ENCODE measurements at places on chromosomes 6 and 20.

DNA sequence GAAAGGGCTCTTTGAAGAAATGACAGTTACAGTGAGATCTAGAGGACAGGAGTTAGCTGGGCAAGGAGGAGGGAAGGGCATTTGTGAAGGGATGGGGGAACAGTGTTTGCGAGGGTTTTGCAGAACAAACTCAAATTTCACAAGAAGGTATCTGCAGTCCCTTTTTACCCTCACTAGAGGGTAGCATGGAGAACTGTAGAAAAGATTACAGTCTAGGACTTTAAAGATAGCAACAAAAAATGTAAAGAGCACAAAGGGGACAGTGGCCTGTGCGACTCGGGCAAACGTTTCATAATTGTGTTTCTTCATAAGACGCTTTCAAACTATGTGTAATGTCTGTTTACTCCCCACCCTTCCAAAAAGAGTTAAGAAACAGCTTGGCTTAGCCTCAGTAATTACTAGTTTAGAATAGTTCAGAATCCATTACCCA lies 21.2 kb upstream of the ASXL1 start:
- DNase-seq, result peak; percentile 51

GRCh38 chr6:167116109-167116837 lies 6.6 kb upstream of the CCR6 start:
- no peak for DNase-seq

GRCh38 chr6:139784222-139784769 lies 409.8 kb upstream of the CITED2 start:
- no peak for DNase-seq

DNA sequence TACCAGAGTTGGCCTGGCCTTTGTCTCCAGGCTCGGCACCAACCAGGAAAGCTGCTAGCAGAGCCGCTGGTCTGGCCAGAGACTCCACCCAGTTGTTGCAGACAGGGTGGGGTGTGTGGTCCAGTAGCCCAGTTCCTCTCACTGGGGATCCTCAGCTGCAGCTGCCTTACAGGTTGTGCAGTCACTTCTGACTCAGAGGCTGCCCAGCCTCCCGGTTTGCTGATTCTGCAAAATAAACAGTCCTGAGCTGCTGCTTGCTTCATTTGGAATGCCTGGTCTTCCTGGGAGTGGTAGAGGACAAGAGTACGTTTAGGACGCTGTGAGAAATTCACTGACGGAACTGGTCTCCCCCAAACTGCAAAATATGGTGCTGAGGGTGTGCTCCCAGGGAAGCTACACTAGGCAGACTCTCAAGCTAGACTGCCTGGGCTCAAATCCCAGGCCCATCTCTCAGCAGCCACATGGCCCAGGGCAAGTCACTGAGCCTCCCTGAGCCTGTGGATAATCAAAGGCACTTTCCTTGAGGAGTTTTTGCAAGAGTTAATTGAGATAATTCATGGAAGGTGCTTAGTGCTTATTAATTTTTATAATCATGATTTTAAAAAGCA lies 246.1 kb downstream of the TFAP2C start:
- peak; percentile 96 for DNase-seq

DNA sequence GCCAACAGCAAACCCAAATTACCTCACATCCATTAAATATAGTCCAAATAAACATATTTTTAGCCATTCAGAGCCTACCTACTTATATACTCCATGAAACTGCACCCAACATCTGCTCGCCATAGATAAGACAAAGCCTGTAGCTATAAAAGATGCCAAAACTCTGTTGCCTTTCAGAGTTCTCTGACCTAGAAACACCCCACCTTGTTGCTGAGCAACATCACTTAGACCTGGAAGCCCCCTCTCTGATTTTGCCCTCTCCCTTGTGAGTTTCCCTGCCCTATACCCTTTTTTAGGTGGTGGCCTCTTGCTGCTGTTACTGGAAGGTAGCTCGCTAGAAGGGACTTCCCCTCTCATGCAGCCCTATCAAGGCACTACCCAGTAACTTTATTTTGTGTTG lies 27.7 kb upstream of the FBXL4 start:
- no peak for DNase-seq

GRCh38 chr6:13710552-13711323 lies 897 bp downstream of the RANBP9 start:
- DNase-seq, result peak; percentile 24

DNA sequence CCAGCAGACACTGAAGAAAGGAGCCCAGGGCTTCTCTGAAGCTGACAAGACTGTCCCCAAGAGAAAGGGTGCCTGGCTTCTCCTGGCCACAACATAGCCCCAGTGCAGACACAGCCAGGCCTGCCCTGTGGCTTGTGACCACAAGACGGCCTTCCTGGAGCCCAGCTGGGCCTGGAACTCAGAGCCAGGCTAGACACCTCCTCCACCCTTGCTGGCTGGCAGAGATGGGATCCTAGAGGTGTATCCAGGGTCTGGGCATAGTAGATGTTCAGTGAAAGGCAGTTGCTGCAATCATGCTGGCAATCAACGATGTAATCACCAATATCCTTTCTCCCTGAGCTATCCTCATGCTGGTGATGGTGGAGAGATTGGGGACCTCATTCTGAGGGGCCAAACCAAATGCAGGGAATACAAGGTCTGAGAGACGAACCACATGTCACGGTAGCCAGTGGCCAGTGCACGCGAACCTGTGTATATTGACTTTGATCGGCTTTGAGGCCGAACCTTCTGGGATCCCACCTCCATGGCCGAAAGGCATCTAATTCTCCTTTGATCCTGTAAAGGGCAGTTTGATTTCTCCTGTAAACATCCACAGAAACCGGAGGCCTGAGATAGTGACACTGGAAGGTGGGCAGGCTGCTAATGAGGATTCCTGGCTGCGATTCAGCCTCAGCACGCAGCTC lies 115.2 kb downstream of the PSMB1 start:
- peak; percentile 83 for DNase-seq

DNA sequence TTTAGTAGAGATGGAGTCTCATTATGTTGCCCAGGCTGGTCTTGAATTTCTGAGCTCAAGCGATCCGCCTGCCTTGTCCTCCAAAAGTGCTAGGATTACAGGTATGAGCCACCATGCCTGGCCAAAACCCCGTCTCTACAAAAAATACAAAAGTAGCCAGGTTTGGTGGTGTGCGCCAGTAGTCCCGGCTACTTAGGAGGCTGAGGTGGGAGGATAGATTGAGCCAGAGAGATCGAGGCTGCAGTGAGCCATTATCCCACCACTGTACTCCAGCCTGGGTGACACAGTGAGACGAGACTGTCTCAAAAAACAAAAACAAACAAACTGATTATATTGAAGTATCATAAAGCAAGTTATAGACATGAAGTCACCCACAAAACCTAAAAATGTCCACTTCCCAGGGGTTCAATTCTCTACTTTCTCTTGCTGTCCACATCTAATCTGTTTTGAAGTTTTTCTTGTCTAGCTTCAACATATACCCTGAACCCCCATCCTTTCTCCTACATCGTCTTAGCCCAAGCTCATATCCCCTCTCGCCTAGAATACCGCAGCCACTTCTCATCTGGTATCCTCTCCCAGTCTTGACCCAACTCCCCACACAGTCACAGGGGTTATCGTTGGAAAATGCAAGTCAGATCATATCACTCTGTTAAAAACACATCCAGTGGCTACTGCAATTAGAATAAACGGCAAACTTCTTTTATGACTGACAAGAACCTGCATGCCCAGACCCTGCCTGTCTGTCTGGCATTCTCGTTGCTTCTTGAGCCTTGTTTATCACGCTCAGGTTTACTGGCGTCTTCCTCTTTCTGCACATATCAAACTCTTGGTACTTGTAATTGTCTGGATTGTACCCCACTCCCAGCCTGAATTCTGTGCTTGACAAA lies 20.1 kb upstream of the NCOA3 start:
- DNase-seq, result no peak

DNA sequence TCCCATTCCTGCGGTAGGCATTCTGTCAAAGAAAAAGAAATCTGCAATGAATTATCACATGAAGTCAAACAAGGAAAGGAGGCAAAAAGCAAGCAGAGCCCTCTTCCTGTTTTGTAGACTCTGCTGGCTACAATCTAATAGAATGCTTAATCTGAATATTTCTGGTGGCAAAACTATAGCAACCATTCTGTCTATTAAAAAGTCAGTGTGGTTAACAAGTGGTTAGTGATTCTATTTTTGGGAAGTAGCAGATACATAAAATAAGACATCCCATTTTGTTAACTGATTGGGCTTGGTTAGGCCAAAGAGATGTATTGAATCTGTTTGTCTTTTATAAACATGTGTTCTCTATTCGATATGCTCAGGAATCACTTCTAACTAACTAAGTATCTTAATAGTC lies 442.3 kb downstream of the CDC5L start:
- no peak for DNase-seq

DNA sequence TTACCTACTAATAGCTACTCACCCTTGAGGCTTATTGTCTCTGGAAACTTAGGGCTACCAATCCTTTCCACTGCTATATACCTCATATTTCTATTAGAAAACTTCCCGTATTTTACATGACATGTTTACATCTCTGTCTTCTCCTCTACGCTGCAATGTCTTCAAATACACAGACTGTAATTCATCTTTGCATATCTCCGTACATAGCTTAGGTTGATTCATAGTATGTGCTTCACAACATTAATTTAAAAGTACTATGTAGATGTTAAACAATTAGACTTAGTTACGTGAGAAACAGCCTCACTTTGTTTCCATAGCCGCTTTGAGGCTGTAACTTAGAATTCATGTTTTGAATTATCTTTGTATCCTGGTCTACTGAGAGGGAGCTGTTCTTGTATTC lies 35.1 kb upstream of the FKBP1C start:
- no peak for DNase-seq

DNA sequence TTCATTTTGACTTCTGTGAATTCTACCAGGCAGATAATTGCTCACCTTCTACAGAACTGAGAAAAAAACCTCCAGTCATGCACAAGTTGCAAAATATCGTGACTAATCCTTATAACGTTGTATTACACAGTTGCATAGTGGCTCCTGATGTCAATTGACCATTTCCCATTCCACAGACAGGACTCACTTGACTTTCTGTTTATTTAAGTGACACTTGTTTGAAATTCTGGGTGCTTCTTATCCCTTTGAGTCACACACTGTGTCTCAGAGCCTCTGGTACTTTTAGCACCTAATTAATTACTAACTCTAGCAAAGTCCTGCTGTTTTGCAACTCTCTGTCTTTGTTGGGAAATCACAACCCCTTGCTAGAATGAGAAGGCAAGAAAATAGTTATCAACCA lies 16.2 kb upstream of the RSPO3 start:
- peak; percentile 41 for DNase-seq

DNA sequence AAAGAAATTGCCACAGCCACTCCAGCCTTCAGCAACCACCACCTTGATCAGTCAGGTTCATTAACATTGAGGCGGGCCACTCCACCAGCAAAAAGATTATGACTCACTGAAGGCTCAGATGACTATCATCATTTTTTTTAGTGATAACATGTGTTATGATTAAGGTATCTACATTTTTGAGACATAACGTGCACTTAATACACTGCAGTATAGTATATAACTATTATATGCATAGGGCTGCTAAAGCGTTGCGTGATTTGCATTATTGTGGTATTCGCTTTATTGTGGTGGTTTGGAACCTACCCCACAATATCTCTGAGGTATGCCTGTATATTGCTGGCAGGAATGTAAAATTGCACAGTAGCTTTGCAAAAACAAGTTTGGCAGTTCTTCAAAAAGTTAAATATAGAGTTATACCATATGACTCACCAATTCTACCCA lies 6.8 kb upstream of the RIPK1 start:
- peak; percentile 69 for DNase-seq

Measured in RPMI7951 (cell line).